ENCODE measurements at places on chromosomes 7 and 10.

DNA sequence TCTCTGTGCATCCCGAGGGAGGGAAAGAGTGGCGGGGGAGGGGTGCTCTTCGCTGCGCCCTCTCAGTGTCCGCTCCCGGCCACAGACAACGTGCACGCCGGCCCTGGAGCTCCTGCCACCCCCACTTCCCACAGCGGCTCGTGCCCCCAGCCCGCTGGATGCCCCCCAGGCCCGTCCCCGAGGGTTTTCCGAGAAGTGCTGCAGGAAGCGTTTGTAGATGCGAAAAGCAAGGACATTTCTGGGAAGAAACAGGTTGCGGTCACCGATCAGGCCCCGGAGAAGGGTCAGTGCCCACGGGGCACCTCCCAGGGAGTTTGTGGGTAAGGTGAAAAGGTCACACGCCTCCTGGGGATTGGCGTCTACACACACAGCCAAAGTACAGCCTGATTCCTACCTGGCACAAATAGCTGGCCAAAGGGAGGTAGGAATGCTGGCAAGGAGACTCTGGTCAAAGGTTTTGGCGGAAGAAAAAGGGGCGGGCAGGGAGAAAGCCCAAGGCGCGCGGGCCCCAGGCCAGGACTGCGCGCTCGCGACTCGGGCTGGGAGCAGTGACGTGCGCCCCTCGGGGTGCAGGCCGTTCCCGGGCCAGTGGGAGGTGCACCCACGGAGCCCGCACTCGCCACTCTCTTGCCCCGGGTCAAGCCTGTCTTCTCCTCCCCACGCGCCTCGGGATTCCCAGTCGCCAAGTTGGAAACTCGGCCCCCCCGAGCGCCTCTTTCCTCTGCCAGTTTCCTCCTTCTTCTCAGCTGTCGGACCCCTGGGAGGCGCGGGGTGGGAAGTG, 1.5 kb upstream of the NRP1 start:
- no peak for DNase-seq

- DNase-seq: no peak
Measured at GRCh38 chr10:72170263-72170662, 45.5 kb upstream of the ANAPC16 start.

GRCh38 chr10:104122225-104123107, 495 bp downstream of the SFR1 start:
- DNase-seq: no peak

DNA sequence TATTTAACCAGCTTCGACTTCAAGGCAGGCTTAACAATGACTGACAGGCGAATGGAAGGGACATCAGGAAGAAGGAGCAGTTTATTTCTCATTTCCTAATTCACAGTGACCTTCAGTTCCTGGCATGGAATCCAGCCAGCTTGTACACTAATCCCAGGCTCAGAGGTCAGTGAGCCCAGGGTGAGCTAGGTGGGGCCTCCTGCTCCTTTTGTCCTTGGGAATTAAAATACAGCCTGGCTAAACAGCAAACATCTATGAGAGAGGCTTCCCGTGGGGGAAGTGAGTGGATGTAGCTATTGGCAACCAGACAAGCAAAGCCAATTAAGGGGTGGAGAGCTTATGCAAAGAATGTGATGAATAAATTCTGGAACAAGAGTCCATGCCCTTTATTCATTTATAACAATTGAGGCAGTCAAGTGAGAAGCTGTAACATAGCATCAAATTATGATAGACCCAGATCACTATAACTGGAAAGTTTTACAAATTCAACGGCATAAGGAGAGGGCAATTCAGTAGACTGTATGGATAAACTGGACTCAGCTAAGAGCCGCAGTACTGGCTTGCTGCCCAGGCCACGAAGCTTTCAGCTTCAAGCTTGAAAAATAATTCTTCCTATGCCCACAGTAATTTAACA, 57.1 kb downstream of the STK17A start:
- DNase-seq: no peak

- DNase-seq: no peak
Measured at GRCh38 chr10:71840177-71840957, 10.7 kb downstream of the PSAP start.

- DNase-seq: no peak
Measured at GRCh38 chr10:67696679-67697078, 684 bp upstream of the CTNNA3 start.

DNA sequence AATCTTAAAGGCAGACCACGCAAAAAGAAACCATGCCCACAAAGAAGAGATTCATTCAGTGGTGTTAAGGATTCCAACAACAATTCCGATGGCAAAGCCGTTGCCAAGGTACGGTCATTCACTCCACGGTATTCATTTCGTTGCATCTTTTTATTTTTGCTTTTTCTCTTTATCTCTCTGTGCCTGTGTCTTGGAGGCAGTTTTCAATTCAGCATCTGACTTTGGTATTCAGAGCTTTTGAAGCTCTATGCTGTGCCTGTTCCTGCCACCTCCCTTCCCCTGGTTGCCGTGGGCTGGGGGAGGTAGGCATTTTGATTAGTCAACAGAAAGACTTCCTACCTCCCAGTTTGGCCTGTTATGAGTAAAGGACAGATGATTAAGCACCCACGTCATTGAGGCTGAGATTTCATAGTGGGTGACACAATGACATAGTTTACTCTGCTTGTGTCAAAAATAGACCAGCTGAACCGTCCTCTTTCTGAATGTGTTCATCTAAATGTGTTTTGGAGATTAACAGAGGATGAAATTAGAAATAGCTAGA, 149.5 kb downstream of the ARID5B start:
- no peak for DNase-seq

Measured in naive thymus-derived CD8-positive, alpha-beta T cell (primary cell).